Colonic mucosa (tissue), 4 donors: ENCODE measurements at places on chromosomes 3 and 15. TPM values are rescaled to one million over a fixed set of nuclear protein-coding genes. Genes with fewer than 3 reads are reported as not detected.

GRCh38 chr3:182971637-182972036, 8.7 kb downstream of the DCUN1D1 start:
- H3K4me3 ChIP-seq, result no peak overlapping the region
- DNase-seq, result no peak
- peaks cover 2% of the 10 kb centered on the region for H3K4me1 ChIP-seq
- H3K27ac ChIP-seq, result no peak overlapping the region
- no peaks in the 10 kb centered on the region for H3K36me3 ChIP-seq
- no peaks in the 10 kb centered on the region for H3K27me3 ChIP-seq

- peaks cover 8% of the 10 kb centered on the region for H3K4me1 ChIP-seq
- no peaks in the 10 kb centered on the region for H3K36me3 ChIP-seq
- peak overlapping the region; percentile 50 for H3K4me3 ChIP-seq
- H3K27me3 ChIP-seq, result no peaks in the 10 kb centered on the region
Observed at GRCh38 chr15:96337365-96338023, 7.0 kb downstream of the NR2F2 start.

DNA sequence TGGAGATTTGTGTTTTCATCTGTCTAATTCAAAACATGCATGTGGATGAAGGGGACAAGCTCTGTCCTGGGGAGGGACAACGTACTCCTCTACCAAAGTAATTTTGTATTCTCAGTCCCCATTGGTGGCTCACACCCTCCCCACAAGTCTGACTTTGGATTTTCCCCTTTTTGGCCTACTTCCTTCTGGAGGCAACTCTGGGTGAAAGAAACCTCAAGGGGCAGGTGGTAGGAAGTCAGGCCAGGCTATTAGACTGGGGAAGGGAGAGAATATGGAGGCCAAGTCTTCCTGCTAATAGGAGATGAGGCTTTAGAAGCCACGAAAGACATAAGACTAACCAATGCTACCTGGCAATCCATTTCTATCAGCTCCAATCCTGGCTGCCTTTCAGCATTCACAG, 124.9 kb upstream of the RASGRP1 start:
- H3K27me3 ChIP-seq, result no peaks in the 10 kb centered on the region
- no peaks in the 10 kb centered on the region for H3K36me3 ChIP-seq
- H3K4me3 ChIP-seq, result no peak overlapping the region
- H3K4me1 ChIP-seq, result no peaks in the 10 kb centered on the region
- no peak for DNase-seq
- H3K27ac ChIP-seq, result no peak overlapping the region

GRCh38 chr3:172132159-172132586, 92.8 kb downstream of the FNDC3B start:
- no peak overlapping the region for H3K27ac ChIP-seq
- H3K4me3 ChIP-seq, result no peak overlapping the region
- H3K36me3 ChIP-seq, result no peaks in the 10 kb centered on the region
- peaks cover 1% of the 10 kb centered on the region for H3K4me1 ChIP-seq

DNA sequence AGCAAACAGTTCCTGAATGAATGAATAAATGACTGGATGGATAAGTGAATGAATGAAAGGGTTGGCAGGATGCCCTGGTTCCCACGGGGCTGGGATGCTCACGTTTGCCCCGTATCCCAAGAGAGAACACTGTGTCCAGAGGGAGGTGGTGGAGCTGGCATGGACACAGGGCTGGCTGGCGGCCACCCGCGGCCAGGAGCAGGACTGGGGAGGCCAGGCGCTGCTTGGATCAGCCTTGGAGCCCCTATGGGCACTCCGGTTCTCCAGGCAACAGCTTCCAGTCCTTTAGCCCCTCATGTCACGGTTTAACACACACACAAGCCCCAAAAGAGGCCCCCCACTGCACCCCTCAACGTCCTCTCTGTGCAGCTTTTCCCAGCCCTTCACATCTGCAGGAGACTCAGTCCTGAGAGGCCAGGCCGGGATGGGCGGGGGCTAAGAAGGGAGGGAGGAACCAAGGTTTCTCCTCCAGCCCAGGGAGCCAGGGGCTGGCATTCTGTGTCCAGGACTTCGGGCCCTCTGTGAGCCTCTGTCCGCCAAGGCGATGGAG, 86.0 kb upstream of the ALDH1L1 start:
- no peak overlapping the region for H3K4me3 ChIP-seq
- no peak for DNase-seq
- no peak overlapping the region for H3K27ac ChIP-seq
- H3K4me1 ChIP-seq, result no peaks in the 10 kb centered on the region
- H3K36me3 ChIP-seq, result no peaks in the 10 kb centered on the region

DNA sequence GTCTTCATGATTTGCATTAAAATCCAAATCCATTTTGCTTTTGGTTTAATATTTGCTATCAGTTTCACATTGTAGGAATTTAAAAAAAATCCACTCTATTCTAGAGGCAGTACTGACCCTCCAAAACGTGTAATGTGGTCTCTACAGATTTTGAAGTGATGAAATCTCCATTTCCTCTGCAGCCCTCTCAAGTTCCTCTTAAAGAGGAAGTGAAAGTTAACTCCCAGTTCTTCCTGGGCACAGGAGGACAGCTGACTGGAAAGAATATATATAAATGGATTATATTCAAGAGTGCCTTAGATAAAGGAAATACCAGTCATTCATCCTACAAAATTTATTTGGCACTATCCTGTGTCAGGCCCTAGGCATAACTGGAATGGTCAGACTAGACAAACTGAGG, 83.5 kb upstream of the PLCL2 start:
- H3K27ac ChIP-seq, result no peak overlapping the region
- H3K36me3 ChIP-seq, result no peaks in the 10 kb centered on the region
- no peaks in the 10 kb centered on the region for H3K4me1 ChIP-seq
- no peak overlapping the region for H3K4me3 ChIP-seq
- no peak for DNase-seq

DNA sequence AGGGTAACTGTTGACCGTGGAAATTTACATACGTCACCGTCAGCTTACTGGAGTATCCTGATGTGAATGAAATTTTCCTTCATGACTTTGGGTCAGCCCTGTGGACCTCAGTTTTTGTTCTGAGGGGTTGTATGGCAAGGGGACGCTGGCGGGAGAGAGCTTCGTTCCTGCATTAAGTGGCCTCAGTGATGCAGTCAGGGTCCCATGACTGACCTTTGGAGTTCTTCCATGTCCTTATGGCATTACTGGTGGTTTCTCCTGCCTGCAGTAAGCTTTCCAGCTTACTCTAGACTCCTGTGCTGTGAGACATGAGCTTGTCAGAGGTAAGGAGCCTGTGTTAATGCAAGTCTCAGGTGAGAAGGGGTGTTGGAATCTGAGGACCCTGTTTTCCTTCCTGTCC, 1.8 kb downstream of the CD276 start:
- no peak overlapping the region for H3K4me3 ChIP-seq
- no peaks in the 10 kb centered on the region for H3K4me1 ChIP-seq
- H3K27ac ChIP-seq, result no peak overlapping the region
- H3K27me3 ChIP-seq, result no peaks in the 10 kb centered on the region

DNA sequence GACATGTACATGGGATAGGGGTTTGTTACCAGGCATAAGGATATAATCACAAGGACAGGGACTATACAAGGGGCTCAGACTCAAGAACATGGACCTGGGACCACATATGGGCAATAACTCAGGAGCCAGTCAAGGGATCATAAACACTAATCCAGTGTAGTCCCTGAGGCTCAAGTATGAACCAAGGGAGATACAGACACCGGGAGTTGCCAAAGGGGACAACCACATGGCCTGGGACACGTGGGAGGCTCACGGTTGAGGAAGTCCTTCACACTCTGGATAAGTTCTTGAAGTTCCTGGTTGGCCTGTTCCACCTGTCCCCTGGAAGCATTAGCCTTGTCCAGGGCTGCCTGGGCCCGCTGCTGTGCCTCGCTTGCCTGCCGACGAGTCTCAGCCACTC, 1.8 kb upstream of the USP19 start:
- no peak overlapping the region for H3K27ac ChIP-seq
- peaks cover 10% of the 10 kb centered on the region for H3K4me1 ChIP-seq
- DNase-seq, result no peak
- H3K36me3 ChIP-seq, result peaks cover 5% of the 10 kb centered on the region
- no peak overlapping the region for H3K4me3 ChIP-seq
- no peaks in the 10 kb centered on the region for H3K27me3 ChIP-seq

- DNase-seq, result no peak
- H3K4me3 ChIP-seq, result no peak overlapping the region
- no peaks in the 10 kb centered on the region for H3K27me3 ChIP-seq
- H3K36me3 ChIP-seq, result no peaks in the 10 kb centered on the region
- H3K4me1 ChIP-seq, result no peaks in the 10 kb centered on the region
Observed at GRCh38 chr3:21889166-21889565, 138.2 kb upstream of the ZNF385D start.

- no peak overlapping the region for H3K4me3 ChIP-seq
- H3K4me1 ChIP-seq, result no peaks in the 10 kb centered on the region
- no peaks in the 10 kb centered on the region for H3K36me3 ChIP-seq
- H3K27me3 ChIP-seq, result peaks cover 77% of the 10 kb centered on the region
- H3K27ac ChIP-seq, result no peak overlapping the region
Observed at GRCh38 chr15:89377024-89377841, 42.6 kb upstream of the POLG start.

DNA sequence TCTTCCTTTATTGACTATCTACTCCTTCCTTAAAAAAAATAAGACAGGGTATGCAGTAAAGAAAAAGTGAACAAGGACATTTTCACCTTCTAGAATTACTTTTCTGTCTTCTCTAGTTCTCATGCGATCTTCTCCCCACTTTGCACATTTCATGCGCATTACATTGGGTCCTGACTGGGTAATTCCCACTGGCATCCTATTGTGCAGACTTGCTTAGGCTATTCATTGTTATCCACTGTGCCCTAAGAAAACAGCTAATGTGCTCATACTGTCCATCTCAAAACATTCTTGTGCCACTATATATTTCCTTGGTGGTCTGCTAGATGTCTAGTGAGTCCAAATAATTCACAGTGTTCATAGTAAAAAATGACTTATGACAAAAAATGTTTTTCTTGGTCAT, 447.4 kb upstream of the ROBO1 start:
- H3K4me3 ChIP-seq, result no peak overlapping the region
- no peak for DNase-seq
- H3K27ac ChIP-seq, result no peak overlapping the region
- no peaks in the 10 kb centered on the region for H3K4me1 ChIP-seq
- no peaks in the 10 kb centered on the region for H3K36me3 ChIP-seq

DNA sequence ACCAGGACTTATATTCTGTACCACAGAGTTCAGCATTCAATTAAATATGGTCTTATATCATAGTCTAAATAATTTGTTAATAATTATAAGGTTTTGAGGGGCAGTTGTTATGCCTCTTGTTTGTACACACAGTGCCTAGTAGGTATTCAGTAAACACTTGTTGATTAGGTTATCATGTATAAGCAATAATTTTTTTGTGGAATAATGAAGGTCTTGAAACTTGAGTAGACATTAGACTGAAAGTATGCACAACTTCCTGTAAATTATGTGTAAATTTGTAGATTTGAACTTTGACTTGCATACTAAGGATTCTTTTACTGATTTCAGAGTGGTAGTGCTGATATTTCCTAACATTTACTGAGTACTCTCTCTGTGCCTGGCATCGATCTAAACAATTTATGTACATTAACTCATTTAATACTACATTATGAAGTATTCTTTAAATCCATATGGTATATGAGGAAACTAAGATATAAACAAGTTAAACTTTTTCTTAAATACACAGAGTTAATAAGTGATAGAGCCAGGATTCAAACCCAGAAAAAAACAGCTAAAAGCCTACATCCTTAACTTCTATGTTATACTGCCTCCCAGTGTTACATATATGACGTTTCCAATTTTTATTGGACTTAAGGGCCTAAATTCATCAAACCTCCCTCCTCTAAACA, 65.1 kb downstream of the GLCE start:
- no peaks in the 10 kb centered on the region for H3K27me3 ChIP-seq
- peak overlapping the region; percentile 30 for H3K27ac ChIP-seq
- H3K4me1 ChIP-seq, result no peaks in the 10 kb centered on the region

GRCh38 chr15:38563723-38564519, 693 bp downstream of the RASGRP1 start:
- H3K4me1 ChIP-seq, result no peaks in the 10 kb centered on the region
- no peaks in the 10 kb centered on the region for H3K36me3 ChIP-seq
- peak overlapping the region; percentile 47 for H3K27ac ChIP-seq
- H3K4me3 ChIP-seq, result peak overlapping the region; percentile 76
- peaks cover 10% of the 10 kb centered on the region for H3K27me3 ChIP-seq

- no peaks in the 10 kb centered on the region for H3K27me3 ChIP-seq
- no peaks in the 10 kb centered on the region for H3K4me1 ChIP-seq
- DNase-seq, result no peak
- H3K36me3 ChIP-seq, result no peaks in the 10 kb centered on the region
Observed at GRCh38 chr3:56887402-56888025, 85.8 kb upstream of the ARHGEF3 start.

GRCh38 chr15:88711806-88712205, 73.0 kb downstream of the ISG20 start:
- no peak overlapping the region for H3K27ac ChIP-seq
- no peaks in the 10 kb centered on the region for H3K4me1 ChIP-seq
- DNase-seq, result no peak
- no peaks in the 10 kb centered on the region for H3K27me3 ChIP-seq
- no peaks in the 10 kb centered on the region for H3K36me3 ChIP-seq
- no peak overlapping the region for H3K4me3 ChIP-seq

The CTSH gene
- total RNA-seq, result 34.4 TPM

The MOBP gene
- total RNA-seq, result 0.72 TPM

The EFCC1 gene
- total RNA-seq, result 1.7 TPM

The PRKCD gene
- total RNA-seq, result 75.0 TPM

The ACKR4 gene
- total RNA-seq, result 0.90 TPM

The ZNF80 gene
- not detected for total RNA-seq

The JMJD7 gene
- 7.8 TPM for total RNA-seq

The ELL3 gene
- total RNA-seq, result 23.3 TPM
